Left lung (tissue), 14 donors: ENCODE measurements at places on chromosomes 13 and 19. TPM values are rescaled to one million over a fixed set of nuclear protein-coding genes. Genes with fewer than 3 reads are reported as not detected.

DNA sequence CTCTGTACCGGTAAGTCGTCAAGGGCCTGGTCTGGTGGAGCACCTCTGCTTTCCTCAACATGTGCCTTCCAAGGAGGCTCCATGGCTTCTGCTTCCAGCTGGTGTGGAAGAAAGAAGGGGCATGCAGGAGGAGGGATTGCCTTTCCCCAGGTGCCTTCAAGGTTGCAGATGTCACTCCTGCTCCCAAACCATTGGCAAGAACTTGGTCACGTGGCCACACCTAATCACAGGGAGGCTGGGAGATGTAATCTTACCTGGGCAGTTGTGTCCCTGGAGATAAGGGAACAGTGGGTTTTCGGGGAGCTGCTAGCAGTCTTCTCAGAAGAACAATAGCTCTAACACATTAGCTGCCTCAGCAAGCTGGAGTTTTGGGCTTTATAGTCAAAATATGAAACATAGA is 9.7 kb upstream of the GPR18 start:
- DNase-seq: no peak
- no peak overlapping the region for H3K27ac ChIP-seq

GRCh38 chr13:95533545-95534160 is 18.9 kb upstream of the CLDN10 start:
- H3K4me3 ChIP-seq: no peak overlapping the region
- no peak overlapping the region for H3K27ac ChIP-seq
- no peaks in the 10 kb centered on the region for H3K36me3 ChIP-seq
- H3K4me1 ChIP-seq: no peaks in the 10 kb centered on the region
- DNase-seq: no peak

- H3K4me1 ChIP-seq: no peaks in the 10 kb centered on the region
- H3K27me3 ChIP-seq: no peaks in the 10 kb centered on the region
- H3K27ac ChIP-seq: no peak overlapping the region
- no peak overlapping the region for H3K4me3 ChIP-seq
Observed at GRCh38 chr13:26711211-26711610, 49.4 kb downstream of the GPR12 start.

- no peak for DNase-seq
- H3K27ac ChIP-seq: no peak overlapping the region
- no peaks in the 10 kb centered on the region for H3K36me3 ChIP-seq
- H3K27me3 ChIP-seq: no peaks in the 10 kb centered on the region
- no peak overlapping the region for H3K4me3 ChIP-seq
Observed at GRCh38 chr13:75025956-75026355, 456.0 kb downstream of the TBC1D4 start.

GRCh38 chr19:48798937-48799336 is 11.9 kb downstream of the BCAT2 start:
- no peaks in the 10 kb centered on the region for H3K4me1 ChIP-seq
- no peak overlapping the region for H3K27ac ChIP-seq
- H3K27me3 ChIP-seq: no peaks in the 10 kb centered on the region
- no peaks in the 10 kb centered on the region for H3K36me3 ChIP-seq

- no peaks in the 10 kb centered on the region for H3K27me3 ChIP-seq
- DNase-seq: no peak
- peaks cover 28% of the 10 kb centered on the region for H3K36me3 ChIP-seq
- H3K27ac ChIP-seq: peak overlapping the region; percentile 76
- H3K4me3 ChIP-seq: peak overlapping the region; percentile 77
Observed at GRCh38 chr19:16327169-16327475, 2.5 kb downstream of the KLF2 start.

- no peaks in the 10 kb centered on the region for H3K36me3 ChIP-seq
- no peaks in the 10 kb centered on the region for H3K4me1 ChIP-seq
- DNase-seq: no peak
- no peaks in the 10 kb centered on the region for H3K27me3 ChIP-seq
Observed at GRCh38 chr13:51479199-51479523, 26.3 kb upstream of the INTS6 start.

- no peaks in the 10 kb centered on the region for H3K4me1 ChIP-seq
- H3K27ac ChIP-seq: no peak overlapping the region
- no peak for DNase-seq
- H3K36me3 ChIP-seq: no peaks in the 10 kb centered on the region
- H3K4me3 ChIP-seq: no peak overlapping the region
Observed at GRCh38 chr19:45323671-45324081, 1.0 kb upstream of the CKM start.

DNA sequence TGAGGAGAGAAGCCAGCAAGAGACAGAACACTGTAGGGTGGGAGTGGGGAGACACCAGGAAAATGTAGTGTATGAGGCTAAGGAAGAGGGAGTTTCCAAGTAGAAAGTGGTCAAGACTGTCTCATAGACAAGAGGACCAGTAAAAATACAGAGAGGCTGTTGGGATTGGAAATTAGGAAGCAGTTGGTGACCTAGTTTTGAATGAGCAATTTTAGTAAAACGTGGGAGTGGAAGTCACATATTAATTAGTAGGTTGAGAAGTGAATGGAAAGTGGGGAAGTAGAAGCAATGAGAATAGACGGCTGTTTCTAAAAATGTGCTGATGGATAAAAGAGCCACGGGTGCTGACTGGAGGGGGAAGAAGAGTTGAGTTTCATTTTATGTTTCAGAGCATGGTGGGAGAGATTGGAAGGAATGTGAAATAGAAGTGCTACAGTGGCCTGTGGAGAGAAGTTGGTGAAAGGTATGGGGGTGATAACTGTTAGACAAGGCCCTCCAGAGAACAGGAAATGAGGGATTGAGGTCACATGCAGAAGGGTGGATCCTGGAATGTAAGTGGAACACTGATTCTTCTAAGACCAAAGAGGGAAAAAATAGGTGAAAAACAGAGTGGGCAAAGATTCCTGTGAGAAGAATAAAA is 247.3 kb downstream of the MTUS2 start:
- no peaks in the 10 kb centered on the region for H3K4me1 ChIP-seq
- no peaks in the 10 kb centered on the region for H3K27me3 ChIP-seq

DNA sequence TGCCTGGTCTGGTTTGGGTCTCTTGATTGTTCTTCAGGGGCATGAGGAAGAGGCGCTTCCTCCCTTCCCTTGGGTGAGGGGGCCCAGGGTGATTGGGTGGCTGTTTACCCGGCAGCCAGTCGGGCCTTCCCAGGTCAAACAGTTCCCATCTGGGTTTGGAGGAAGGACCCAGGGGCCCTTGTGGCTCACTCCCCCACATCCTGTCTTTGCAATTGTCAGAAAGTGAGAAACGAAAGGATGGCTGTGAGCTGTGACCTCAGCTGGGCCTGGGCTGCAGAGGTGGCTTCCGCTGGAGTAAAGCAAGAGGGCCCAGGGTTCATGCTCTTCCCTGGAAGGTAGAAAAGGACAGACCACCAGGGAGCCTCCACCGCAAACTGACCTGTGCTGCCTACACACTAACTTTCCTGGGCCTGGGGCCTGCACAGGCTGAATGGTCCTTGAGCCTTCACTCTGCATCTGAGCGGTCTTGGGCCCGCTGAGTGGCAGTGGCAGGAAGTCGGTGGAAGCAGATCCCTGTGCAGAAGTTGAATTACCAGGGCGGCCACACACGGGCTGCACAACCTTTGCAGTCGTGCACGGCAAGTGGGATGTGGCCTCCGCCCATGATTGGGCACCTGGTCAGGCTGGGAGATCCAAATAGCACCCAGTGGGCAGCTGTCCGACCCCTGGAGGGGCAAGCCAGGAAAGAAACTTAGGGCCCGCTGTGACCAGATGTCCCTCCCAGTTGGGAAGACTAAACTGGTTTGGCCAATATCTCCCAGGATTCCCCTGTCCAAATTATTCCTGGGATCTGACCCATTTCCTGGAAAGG is 5.3 kb upstream of the CD79A start:
- no peak overlapping the region for H3K27ac ChIP-seq
- peaks cover 3% of the 10 kb centered on the region for H3K36me3 ChIP-seq
- no peak overlapping the region for H3K4me3 ChIP-seq
- H3K4me1 ChIP-seq: peaks cover 87% of the 10 kb centered on the region

GRCh38 chr19:17060802-17061201 is 14.4 kb downstream of the HAUS8 start:
- H3K4me1 ChIP-seq: no peaks in the 10 kb centered on the region
- no peak overlapping the region for H3K27ac ChIP-seq
- no peaks in the 10 kb centered on the region for H3K36me3 ChIP-seq

GRCh38 chr13:113123226-113124201 is 915 bp downstream of the F10 start:
- H3K27me3 ChIP-seq: no peaks in the 10 kb centered on the region
- H3K27ac ChIP-seq: no peak overlapping the region
- H3K4me1 ChIP-seq: no peaks in the 10 kb centered on the region

DNA sequence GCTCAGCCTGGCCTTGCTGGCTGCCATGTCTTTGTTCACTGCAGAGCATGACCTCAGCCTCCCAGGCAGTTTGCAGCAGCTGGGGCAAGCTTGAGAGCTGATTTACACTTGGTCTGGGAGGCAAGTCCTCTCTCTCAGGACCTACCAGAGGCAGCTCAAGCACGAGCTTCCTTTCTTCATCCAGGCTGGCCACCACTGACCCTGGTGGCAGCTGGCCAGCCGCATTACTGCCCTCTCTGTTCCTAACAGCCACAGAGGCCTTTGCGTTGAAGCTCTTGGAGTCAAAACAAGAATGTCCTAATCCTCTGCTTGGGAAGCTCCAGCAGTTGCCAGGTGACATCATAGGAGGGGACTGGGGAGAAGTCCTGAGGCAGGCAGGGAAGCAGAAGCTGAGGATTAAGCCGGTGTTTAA is 85.7 kb downstream of the NUFIP1 start:
- H3K27me3 ChIP-seq: no peaks in the 10 kb centered on the region
- H3K4me1 ChIP-seq: peaks cover 4% of the 10 kb centered on the region
- peak overlapping the region; percentile 76 for H3K27ac ChIP-seq
- H3K36me3 ChIP-seq: no peaks in the 10 kb centered on the region
- no peak overlapping the region for H3K4me3 ChIP-seq

DNA sequence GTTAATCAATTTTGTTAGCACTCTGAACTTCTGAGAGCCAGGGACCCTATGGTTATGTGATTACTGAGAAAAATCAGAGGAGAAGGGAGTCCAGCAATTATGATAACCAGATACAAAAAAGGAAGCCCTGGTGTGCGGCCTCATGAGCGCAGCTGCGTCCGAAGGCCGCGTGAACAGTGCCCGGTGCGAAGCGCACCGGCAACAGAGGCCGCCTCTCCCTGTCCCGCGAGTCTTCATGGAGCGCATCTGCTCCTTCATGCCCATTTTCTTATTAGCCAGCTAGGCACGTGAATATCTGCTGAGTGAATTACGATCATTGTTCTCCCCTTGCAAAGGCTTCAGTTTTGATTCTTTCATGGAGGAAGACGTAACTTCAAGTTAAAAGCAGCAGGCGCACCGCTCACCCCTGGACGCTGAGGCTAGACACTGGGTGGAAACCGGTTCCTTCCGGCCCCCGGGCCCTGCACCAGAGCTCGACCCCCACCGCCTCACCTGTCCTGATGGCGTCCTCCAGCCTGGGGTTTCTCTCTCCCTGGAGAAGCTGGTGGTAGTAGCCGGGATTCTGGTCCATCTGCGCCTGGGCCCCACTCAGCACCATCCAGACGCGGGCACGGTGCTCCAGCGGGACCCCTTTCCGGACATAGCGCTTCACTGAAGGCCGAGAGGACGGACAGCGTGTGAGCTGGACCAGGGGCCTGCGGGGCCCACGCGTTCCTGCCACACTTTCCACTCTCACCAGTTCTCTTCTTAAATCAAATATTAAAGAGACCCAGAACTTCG is 8.9 kb downstream of the GRTP1 start:
- H3K27me3 ChIP-seq: peaks cover under 1% of the 10 kb centered on the region
- DNase-seq: no peak
- H3K4me3 ChIP-seq: no peak overlapping the region
- H3K27ac ChIP-seq: no peak overlapping the region

- H3K4me3 ChIP-seq: no peak overlapping the region
- peaks cover 34% of the 10 kb centered on the region for H3K27me3 ChIP-seq
- peaks cover 9% of the 10 kb centered on the region for H3K36me3 ChIP-seq
- peak overlapping the region; percentile 83 for H3K27ac ChIP-seq
- no peak for DNase-seq
Observed at GRCh38 chr19:46299695-46300094, 2.9 kb downstream of the HIF3A start.

DNA sequence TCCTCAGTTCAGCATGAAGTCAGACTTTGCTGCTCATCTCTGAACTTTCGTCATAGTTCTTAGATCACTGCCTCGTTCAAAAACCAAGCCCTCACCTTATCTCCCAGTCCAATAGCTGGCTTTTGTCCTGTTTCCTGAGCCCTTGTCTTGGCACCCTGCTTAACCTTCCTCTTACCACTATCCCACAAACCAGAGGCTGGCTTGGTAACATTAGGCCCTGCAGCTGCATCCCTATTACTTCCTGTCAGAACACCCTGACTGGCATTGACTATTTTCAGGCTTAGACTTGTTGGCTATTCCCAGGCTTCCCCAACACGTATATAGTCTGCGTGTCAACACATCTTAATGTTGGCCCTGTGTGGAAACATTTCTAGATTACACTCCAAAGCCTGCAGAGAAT is 172.4 kb downstream of the VWA8 start:
- no peaks in the 10 kb centered on the region for H3K36me3 ChIP-seq
- no peaks in the 10 kb centered on the region for H3K27me3 ChIP-seq
- DNase-seq: no peak

GRCh38 chr13:80716610-80717081 is 375.7 kb upstream of the SPRY2 start:
- H3K4me3 ChIP-seq: no peak overlapping the region
- no peaks in the 10 kb centered on the region for H3K4me1 ChIP-seq
- DNase-seq: no peak
- no peaks in the 10 kb centered on the region for H3K36me3 ChIP-seq
- no peaks in the 10 kb centered on the region for H3K27me3 ChIP-seq

- no peaks in the 10 kb centered on the region for H3K4me1 ChIP-seq
- DNase-seq: no peak
- H3K27me3 ChIP-seq: no peaks in the 10 kb centered on the region
- H3K27ac ChIP-seq: no peak overlapping the region
- H3K36me3 ChIP-seq: peaks cover 34% of the 10 kb centered on the region
Observed at GRCh38 chr13:50942630-50943311, 33.2 kb downstream of the RNASEH2B start.

GRCh38 chr13:20945952-20946383 is 43.4 kb upstream of the XPO4 start:
- H3K27ac ChIP-seq: no peak overlapping the region
- no peaks in the 10 kb centered on the region for H3K36me3 ChIP-seq
- H3K4me3 ChIP-seq: no peak overlapping the region
- peak; percentile 80 for DNase-seq

The KLK12 gene
- total RNA-seq: 0.39 TPM

The PPP1R12C gene
- total RNA-seq: 93.2 TPM

The PEG3 gene
- total RNA-seq: 6.3 TPM

The GAPDHS gene
- not detected for total RNA-seq

The ZNF229 gene
- total RNA-seq: 4.5 TPM

The NDUFB7 gene
- total RNA-seq: 125 TPM

The PCP2 gene
- 1.8 TPM for total RNA-seq

The CFAP97D2 gene
- total RNA-seq: not detected

The ADGRE2 gene
- total RNA-seq: 32.0 TPM

The PEPD gene
- 90.1 TPM for total RNA-seq
